GOT3 (cell line): ENCODE measurements at places on chromosomes 13 and 19.
A peak's percentile ranks its signal among the peaks of the same experiment; 100 is the strongest.

DNA sequence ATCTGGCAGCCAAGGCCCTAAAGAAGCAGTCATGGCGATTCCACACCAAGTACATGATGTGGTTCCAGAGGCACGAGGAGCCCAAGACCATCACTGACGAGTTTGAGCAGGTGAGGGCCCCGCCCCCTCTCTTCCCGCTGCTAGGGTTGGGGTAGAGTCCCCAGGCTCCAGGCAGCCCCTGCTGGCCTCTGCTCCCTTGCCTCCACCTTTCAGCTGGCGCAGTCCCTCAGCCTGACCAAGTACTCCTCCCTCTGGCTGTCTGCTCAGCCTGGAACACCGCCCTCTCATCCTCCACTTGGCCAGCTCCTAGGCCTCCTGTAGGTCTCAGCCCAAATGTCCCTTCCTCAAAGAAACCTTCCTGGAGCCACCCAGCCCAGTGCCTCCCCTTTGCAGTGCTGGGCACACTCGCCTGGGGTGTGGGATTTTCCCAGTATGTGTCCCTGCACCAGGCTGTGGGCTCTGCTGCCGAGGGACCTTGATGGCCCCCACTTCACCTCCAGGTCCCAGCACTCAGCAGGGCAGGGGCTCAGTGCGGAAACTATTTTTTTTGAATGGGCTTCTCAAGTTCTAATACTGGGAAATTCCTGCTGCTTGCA lies 5.7 kb downstream of the LENG1 start:
- no peak for DNase-seq

DNA sequence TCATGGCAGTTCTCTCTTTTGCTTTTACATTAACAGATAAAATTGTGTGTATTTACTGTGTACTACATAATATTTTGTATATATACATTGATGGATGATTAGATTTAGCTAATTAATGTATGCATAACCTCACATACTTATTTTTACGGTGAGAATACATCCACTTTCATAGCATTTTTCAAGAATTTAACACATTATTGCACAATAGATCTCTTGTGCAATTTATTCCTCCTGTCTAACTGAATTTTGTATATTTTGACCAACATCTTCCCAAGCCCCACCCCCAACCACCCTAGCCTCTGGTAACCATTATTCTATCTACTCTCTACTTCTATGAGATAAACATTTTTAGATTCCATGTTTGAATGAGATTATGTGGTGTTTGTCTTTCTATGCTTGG lies 194.7 kb downstream of the RBM26 start:
- DNase-seq = no peak

GRCh38 chr19:55489711-55490477 lies 1.7 kb downstream of the SSC5D start:
- no peak for DNase-seq

GRCh38 chr19:1243768-1244692 lies 2.5 kb downstream of the ATP5F1D start:
- DNase-seq = peak; percentile 39

GRCh38 chr13:34294483-34295129 lies 476.7 kb downstream of the RFC3 start:
- DNase-seq = no peak

- no peak for DNase-seq
Observed at GRCh38 chr19:6887316-6887715, at the start of gene ADGRE1. ADGRE1 (plus strand) TSS chr19:6887579; CDS start chr19:6887609, 30 bp downstream.

DNA sequence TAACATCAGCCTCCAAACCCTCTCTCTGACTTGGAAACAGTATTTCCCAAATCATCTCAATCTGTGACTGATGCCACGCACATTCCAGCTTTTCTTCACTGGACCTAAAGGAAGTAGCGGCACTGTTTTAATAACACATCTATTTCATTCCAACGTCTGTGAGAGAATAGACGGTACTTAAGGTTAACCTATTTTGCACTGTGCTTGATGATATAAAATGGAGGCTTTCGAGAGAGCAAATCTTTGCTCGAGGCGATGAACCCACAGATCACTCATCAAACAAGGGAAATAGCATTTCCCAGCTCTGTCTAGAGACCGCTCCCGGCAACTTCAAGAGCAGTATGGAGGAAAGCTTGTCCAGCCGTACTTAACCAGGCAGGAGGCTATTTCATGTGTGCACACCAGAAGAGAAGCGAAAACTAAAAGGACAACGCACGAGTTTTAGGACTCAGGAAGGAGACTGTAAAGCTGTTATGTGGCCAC lies 2.9 kb downstream of the UBL3 start:
- DNase-seq = no peak

DNA sequence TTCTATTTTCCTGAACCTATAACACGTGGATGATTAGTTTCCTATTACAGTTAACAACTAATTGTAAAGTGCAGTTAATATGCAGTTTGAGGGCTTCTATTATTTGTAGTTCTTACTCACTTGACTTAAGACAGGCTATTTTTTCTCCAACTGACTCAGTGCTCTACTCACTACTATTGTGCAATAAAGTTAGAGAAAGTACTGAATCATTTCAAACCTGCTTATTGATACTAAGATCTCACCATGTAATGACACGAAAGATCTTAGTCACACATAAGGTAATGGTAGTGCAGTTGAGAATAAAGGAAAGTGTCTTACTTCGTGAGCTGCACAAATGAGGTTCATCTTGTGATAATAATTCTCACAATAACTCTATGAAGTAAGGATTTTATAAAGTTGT lies 22.8 kb upstream of the ITM2B start:
- DNase-seq = no peak

GRCh38 chr19:51524666-51525264 lies 6.7 kb downstream of the SIGLEC6 start:
- no peak for DNase-seq

- DNase-seq = no peak
Observed at GRCh38 chr19:11041966-11042627, 47.2 kb upstream of the LDLR start.

- no peak for DNase-seq
Observed at GRCh38 chr19:19276851-19277250, 3.8 kb upstream of the TM6SF2 start.

DNA sequence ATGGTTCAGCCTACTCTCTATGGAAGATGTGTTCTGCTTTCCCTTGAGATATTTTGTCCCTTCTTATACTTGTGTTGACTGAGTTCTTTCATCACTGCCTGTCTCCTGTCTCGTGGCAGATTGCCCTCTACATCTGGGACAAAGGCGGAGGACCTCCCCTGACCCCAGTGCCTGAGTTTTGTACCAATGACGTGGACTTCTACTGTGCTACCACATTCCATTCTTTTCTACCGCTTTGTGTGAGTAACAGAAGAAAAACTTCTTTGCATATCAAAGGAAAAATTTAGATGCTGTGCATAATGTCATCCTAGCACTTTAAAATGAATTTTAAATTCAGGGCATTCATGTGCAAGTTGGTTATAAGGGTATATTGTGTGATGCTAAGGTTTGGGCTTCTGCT lies 74.6 kb downstream of the B3GLCT start:
- no peak for DNase-seq

DNA sequence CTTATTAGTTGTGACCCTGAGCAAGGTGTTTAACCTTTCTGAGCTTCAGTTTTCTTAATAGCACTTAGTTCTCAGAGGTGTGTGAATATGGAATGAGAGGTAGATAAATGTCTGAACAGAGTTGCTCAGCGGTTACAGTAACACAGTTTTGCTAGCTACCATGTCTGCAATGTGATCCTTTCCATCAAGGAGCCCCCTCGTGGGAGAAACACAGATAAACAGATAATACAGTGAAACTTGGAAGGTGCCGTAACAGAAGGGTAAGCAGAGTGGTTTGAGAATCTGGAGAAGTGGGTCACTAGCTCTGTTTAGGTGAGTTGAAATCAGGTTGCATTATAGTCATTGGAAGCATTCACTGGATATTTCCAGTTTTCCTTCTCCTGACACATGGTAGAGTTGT lies 38.9 kb downstream of the IRS2 start:
- no peak for DNase-seq

- DNase-seq = peak; percentile 34
Observed at GRCh38 chr19:19361075-19361594, 40.5 kb downstream of the MAU2 start.

- DNase-seq = no peak
Observed at GRCh38 chr13:38417727-38418126, 68.1 kb downstream of the UFM1 start.

DNA sequence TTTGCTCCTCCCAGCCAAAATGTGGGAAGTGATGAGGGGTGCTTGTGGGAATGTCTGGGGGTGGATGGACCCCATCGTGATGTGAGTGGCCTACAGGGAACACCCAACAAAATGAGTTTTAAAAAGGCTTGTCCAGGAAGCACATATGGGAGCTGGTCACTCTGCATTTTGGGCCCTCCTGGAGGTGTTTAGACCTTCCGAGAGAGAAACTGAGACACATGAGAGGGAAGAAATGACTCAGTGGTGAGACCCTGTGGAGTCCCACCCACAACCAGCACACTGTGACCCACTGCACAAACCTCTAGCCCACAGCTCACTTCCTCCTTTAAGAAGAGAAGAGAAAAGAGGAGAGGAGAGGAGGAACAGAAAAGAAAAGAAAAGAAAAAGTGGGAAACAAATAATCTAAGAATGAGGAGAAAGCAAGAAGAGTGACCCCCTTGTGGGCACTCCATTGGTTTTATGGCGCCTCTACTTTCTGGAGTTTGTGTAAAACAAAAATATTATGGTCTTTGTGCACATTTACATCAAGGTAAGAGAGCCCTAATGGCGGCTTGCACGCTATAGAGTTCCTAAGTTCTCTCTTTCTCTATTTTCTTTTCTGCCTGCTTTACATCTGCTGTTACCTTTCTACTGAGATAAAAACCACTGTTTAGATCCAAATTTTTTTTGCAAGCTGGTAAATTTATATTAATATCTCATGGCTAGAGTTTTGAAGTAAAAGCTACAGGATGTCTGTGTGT lies 13.3 kb upstream of the LILRB1 start:
- no peak for DNase-seq

- DNase-seq = no peak
Observed at GRCh38 chr13:26310470-26310869, 56.5 kb downstream of the CDK8 start.

- DNase-seq = no peak
Observed at GRCh38 chr19:48985711-48986110, 7.4 kb downstream of the GYS1 start.

- DNase-seq = no peak
Observed at GRCh38 chr19:28026636-28027035, 1186.3 kb downstream of the UQCRFS1 start.

DNA sequence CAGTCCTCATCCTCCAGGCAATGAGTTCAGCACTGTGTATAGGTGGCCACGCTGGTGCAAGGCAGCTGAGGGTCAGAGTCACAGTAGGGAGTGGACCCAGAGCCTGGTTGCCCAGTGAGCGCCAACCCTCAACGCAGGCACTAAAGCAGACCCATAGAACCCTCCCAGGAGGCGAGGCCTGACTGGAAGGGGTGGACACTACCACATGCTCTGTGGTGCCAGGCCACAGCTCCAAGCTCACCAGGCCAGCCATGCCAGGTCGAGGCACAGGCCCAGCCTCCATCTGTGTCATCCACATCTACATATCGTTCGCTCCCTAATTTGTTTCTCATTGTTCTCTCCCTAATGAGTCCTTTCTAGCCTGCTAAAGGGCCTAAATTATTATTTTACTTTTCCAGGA lies 165.8 kb upstream of the GPR12 start:
- no peak for DNase-seq

DNA sequence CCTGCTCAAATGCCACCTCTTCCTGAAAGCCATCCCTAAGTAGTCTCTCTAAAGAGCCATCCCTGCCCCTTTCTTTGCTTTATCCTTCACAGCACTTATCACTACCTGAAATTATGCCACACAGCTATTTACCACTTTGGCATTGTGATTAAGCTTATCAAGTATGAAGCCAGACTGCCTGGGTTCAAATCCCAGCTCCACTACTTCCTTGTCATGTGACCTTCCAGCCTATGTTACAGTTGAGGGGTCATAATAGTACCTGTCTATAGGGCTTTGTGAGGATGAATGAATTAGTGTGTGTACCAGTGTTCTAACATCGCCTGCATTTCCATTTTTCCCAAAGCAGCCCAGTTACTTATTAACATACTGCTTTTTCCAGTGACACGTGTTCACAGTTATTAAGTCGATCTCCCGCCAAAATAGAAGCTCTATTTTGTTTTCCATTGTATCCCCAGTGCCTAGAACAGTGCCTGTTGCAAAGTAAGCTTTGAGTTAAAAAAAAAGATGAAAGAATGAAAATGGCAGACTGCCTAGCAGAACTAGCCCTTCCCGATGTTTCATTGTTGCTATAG lies 32.8 kb downstream of the ZSWIM9 start:
- no peak for DNase-seq

DNA sequence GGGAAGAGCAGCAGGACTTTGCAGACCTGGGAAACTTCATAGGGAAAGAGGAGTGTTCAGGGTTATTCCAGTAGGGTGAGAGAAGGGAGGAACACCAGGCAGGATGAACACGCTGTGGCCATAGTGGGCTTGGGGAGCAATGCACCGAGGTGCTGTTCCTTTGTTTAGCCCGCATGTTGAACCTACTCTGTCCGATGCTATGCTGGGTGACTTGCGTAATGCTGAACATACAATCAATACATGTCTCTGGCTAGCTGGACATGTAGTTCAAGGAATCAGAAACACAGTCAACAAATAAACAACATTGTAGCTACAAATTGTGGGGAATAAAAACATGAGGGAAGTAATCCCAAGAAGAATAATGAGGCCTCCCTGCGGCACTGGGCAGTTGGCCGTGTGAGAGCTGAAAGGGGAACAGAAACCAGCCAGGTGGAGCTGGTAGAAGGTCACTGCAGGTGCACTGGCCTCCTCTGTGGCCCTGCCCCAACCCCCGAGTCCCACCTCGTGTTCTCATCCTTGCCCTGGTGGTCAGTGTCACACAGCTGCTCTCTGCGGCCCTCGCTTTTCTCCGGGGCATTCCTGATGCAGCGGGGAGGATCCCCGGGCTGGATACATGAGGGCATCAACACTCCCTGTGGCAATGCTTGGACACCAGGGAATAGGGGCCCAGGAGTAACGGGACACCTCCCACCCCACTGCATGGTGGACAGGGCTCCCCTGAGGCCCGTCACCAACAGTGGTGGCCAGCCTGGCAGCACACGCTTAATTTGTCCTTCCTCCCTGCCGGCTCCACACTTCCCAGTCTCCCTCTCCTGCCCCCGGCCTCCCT lies 36.9 kb upstream of the TUBGCP3 start:
- DNase-seq = no peak

- no peak for DNase-seq
Observed at GRCh38 chr13:43074824-43075510, 51.6 kb downstream of the DNAJC15 start.

- peak; percentile 46 for DNase-seq
Observed at GRCh38 chr13:44921931-44922758, 67.1 kb downstream of the NUFIP1 start.

GRCh38 chr19:49817964-49818648 lies at the start of gene MED25:
MED25 (plus strand) TSS chr19:49818289; CDS start chr19:49818342, 53 bp downstream.
- DNase-seq = peak; percentile 65

- no peak for DNase-seq
Observed at GRCh38 chr13:24528816-24529398, 16.3 kb upstream of the PARP4 start.

- DNase-seq = no peak
Observed at GRCh38 chr19:5157186-5157585, 183.4 kb downstream of the PTPRS start.

GRCh38 chr19:6020972-6021805 lies 43.2 kb upstream of the RANBP3 start:
- no peak for DNase-seq

- DNase-seq = no peak
Observed at GRCh38 chr13:37143911-37144310, 38.4 kb upstream of the CSNK1A1L start.
